ENCODE measurements at places on chromosomes 12 and 14.

DNA sequence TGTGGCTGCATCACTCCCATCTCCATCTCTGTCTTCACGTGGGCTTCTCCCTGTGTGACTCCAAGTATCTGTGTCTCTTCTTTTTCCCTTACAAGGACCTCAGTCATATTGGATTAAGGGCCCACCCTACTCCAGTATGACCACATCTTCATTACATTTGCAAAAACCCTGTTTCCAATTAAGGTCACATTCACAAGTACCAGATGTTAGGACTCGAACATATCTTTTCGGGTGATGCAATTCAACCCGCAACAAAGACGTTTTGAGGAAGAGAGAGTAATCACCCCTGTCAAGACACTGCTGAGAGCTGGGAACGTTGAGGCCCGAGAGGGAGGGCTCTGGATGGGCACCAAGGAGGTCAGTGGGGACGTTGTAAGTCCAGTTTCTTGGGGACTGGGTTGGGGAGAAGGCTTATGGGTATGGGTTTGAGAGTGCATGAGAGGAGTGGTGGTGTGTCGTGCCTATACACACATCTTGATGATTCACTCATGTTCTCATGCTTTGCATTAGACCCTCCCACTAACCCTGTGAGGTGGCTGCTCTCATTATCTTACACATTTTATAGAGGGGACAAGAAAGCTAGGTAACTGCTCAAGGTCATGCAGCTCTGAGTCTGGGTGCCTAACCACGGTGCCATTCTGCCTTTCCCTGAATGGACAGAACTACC, 12.1 kb upstream of the IFI27 start:
- no peak for DNase-seq

DNA sequence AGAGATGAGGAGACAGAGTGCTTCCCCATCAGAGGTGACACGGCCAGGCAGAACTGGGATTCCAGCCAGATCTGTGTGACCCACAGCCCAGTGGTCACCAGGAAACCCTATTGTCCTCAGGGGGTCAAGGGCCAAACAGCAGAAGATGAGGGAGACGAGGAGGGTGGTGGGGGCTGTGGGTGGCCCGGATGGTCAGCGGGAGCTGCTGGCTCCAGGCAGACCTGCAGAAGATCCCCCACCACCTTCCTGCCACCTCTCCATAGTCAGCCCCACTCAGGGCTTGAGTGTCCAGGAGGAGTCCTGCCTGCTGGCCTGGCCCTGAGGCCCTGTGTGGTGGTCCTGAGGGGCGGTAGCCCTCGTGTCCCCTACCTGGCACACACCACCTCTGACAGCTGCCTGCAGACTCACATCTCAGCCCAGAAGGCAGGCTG, 136.8 kb downstream of the CALM1 start:
- no peak for DNase-seq

- no peak for DNase-seq
Measured at GRCh38 chr12:69066492-69067373, 133.8 kb upstream of the CPM start.

DNA sequence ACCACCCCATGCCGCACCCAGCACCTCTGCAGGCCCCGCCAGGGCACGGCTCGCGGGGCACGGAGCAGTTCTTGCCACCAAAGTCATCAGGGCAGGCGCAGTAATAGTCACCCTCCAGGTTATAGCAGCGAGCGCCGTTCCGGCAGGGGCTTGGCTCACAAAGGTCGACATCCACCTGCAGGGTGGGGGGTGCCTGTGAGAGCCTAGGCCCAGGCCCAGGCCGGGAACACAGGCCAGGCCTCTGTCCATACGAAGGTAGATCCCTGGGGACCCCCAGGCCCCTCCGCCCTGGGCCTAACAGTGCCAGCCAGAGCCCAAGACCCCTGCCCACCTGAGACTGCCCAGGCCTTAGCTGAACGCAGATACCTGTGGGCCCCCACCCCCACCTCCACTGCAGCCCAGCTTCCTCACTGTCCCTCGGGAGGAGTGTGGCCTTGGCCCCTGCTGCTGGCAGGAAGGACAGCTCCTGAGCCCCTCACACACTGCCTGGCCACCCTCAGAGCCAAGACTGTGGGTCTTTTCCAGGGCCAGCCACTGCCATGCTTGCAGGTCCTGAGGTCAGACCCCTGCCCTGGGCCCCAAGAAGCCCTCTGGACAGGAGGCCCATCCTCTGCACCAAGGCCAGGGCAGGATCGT, 19.3 kb downstream of the JAG2 start:
- DNase-seq, result no peak

GRCh38 chr12:106085213-106085612, 53.5 kb downstream of the NUAK1 start:
- no peak for DNase-seq

DNA sequence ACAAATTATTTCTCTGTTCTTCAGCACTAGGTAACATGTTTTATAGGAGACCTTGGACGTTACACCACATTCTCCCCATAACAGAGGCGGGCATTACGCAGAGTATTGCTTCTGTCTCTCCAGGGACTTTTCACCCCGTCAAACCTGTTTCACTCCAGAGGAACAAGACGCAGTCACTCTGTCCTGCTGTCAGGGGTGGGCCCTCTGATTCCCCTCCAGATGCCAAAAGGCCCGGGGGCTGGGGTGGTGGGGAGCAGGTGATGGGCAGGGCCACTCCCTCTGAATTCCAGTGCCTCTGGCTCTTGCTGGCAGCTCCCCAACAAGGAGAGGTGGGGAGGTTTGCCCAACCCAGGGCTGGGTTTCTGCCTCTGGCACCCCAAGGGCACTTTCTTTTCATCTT, 71.9 kb downstream of the NTF3 start:
- DNase-seq, result no peak

- no peak for DNase-seq
Measured at GRCh38 chr14:105100910-105101309, 35.7 kb upstream of the GPR132 start.

GRCh38 chr14:91298576-91298975, 54.1 kb upstream of the GPR68 start:
- DNase-seq, result no peak

GRCh38 chr14:101411779-101412178, 149.5 kb upstream of the DIO3 start:
- DNase-seq, result no peak

- DNase-seq, result no peak
Measured at GRCh38 chr14:32545506-32546210, 216.6 kb downstream of the AKAP6 start.

DNA sequence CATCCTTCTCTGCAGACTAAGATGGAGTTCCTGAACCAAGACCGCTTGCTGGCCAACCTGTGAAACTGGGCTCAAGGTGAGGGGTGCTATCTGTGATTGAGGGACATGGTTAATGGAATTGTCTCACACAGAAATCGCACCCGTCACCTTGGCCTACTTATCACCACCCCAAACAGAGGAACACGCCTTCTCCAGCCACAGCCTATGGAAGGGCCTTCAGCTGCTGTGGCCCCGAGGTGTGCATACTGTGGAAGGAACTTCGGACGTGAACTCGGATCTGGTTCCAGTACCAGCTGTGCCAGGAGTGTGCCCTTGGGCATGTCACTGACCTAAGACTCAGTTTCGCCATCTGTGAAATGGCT, 44.4 kb downstream of the EVL start:
- no peak for DNase-seq

- peak; percentile 84 for DNase-seq
Measured at GRCh38 chr12:26884765-26885576, 52.0 kb upstream of the ITPR2 start.

GRCh38 chr12:111029732-111030131, 109.4 kb upstream of the MYL2 start:
- DNase-seq, result no peak

DNA sequence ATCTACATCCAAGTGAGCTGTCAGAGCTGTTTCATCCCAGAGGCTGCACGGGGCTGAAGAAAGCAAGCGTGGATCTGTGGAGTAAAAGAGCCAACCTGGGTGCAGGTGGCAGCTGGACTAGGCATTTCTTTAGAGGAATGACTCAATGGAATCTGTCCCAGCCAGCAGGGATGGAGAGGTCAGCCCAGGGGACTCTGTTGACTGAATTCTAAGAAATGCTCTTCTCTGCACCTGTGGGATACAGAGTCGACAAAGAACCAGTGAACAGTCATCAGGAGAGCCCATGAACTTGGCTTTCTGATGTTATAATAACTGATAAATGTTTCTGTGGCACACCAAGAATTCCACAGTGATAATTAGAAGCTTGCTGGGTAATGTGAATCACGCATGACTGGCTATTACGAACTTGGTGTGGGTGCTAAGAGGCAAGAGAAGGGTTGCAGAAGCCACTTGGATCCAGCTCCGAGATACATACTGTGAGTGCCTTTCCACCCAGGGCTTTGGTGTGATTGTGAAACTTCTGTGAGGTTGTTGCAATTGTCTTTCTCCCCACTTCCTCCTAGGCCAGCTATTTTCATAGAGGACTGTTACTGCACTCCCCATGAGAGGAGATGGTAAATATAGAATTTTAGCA, 16.2 kb downstream of the PYGL start:
- DNase-seq, result no peak

DNA sequence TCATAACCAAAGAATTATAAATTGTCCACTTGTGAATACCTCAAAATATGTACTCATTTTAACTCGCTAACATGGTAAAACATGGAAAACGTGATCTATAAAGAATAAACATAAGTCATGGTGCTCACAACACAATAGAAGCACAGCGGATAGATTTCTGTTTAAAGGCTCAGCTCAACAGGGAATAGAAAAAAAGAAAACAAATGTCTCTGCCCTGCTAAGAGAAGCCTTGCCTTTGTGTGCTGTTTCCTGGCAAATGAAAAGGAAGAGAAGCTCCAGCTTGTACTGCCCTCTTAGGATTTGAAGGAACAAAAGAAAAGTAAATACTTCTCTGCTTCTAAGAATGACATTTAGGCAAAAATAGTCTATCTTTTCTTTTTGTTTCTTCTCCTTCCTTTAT, 121.0 kb upstream of the KRR1 start:
- no peak for DNase-seq

GRCh38 chr12:5170844-5171243, 127.2 kb downstream of the KCNA5 start:
- no peak for DNase-seq

DNA sequence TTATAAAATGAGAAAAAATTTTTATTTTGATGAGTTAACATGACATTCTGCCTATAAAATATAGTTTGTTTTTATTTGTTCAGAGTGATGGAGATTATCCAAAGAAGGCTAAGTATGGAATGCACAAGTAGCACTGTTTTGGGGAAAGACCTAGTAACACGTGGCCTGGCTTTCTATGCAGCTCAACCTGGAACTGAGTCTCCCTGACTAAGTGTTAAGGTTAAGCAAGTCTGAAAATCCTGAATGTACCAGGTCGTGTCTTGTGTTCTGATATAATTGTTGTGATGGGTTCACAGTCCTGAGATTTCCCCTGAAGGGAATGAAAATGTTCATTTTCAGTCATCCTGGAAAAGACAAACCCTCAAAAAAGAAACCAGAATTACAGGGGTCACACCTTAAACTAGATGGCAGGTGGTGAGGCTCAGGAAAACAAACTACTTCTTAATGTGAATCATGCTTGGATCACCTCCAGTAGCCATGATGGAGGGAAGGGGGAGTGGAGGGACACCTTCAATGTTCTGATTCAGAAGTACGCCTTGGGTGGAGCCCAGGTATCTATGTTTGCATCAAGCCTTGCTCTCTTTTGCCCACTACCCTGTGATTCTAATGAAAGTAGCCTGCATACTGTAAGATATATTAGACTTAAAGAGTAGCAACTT, 236.8 kb downstream of the ALX1 start:
- DNase-seq, result no peak

DNA sequence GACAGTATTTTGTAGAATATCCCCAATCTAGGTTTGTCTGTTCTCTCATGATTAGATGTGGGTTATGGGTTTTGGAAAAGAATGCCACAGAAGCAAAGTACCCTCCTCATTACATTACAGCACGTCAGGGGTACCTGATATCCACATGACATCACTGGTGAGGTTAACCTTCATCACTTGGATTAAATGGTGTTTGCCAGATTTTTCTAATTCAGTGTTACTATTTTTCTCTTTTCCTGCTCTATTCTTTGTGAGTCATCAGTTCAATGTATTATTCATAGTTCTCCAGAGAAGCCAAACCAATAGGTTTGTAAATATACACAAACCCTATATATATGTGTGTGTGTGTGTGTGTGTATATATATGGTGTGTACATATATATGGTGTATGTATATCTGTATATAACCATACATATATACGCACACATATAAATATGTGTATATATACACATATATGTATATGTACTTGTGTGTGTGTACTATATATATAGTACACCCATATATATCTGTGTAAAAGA, 131.4 kb downstream of the LMNTD1 start:
- no peak for DNase-seq

- no peak for DNase-seq
Measured at GRCh38 chr14:23006188-23006534, 3.8 kb downstream of the C14orf93 start.

DNA sequence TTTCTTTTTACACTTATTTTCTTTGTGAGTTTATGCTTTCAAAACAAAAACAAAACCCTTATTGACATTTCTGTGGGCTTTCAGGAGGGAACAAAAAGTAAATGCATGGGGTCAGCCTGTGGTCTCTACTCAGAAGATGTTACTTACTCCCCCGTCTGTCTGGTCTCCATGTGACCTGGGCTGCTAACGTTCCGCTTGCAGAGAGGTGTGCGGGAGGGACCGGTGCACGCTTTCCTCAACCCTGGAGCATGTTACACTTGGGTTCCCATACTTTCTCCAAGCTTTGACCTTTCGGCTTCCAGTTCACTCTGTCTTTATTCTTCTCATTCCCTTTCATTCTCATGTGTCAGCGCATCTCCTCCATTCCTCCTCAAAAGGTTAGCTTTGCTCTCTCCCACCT, 36.5 kb downstream of the ZC3H14 start:
- DNase-seq, result no peak

GRCh38 chr14:65258391-65258790, 154.1 kb upstream of the FUT8 start:
- DNase-seq, result no peak

- no peak for DNase-seq
Measured at GRCh38 chr14:67425608-67426007, 13.6 kb upstream of the PLEK2 start.

DNA sequence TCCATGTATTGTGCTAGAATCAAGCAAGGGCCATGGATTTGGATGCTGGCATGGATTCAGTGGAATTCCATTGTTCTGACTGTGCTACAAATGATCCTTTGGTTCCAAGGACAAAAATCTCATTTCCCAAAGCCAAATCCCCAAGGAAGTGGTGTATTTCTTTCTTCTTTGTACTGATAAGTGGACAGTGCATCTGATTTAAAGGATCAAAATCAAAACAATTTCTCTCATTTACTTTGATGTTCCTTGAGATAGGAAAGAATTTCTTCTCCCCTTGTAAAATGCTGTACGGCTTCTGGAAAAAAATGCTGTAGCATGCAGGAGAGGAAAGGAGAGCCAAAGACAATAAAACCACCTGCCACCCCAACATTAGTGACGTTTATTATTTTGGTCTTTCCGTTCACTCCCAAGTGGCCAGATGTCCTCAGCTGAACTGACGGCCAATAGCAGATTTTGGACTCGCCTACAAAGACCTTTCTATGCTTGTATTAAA, 185.7 kb downstream of the PRKD1 start:
- no peak for DNase-seq

GRCh38 chr12:10381928-10382628, 7.8 kb downstream of the KLRK1 start:
- no peak for DNase-seq

- no peak for DNase-seq
Measured at GRCh38 chr14:81416981-81417380, 16.9 kb upstream of the STON2 start.
